Glomerular endothelial cell (primary cell): ENCODE measurements at places on chromosomes 3 and 15. TPM values are rescaled to one million over a fixed set of nuclear protein-coding genes. Genes with fewer than 3 reads are reported as not detected.

DNA sequence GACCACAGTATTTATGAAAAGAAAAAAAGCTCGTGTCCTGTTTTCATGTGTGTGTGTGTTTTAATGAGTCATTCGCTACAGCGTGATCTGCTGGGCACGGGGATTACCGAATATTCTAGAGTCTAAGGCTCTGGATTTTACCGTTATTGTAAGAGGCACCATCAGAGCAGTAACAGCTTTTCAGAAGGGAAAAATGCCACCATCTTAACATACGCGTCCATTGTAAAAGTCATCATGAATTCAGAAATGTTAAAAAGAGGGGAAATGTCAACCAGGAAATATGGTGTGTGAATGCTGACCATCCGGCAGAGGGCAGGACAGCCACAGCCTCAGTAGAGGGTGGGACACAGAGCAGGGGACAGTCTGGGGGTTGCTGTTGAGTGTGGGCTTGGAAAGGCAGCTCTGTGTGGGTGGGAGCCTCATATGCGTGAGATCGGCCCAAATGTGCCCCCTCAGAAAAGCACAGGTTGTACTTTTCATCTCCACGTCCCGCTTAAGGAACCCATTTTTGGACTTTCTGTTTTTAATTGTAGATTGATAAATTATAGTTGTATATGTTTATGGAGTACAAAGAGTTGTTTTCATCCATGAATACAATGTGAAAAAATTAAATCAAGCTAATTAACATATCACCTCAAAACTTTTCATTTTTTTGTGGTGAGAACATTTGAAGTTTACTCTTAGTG is 69.6 kb downstream of the ASB7 start:
- peak; percentile 4 for DNase-seq

GRCh38 chr15:60764408-60764963 is 285.5 kb upstream of the ICE2 start:
- DNase-seq = no peak

DNA sequence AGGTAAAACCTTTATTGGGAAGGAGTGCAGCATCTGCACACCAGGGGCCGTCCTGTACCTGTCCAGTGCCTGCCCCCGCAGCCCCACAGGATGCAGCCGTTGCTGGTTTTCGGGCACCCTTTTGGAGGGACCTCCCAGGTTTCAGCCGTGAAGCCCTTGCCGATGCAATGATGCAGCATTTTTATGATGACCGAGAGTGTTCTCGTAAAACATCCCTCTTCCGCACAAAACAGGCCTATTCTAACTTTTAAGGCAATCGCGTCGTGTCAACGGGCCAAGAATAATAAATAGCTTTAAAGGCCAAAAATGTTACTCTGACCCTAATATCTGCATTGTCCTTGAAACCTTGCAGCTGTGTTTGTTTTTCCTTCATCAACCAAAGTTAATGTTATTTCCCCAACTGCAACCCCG is 126.1 kb downstream of the LRRK1 start:
- no peak for DNase-seq

- DNase-seq = no peak
These were observed 10.6 kb downstream of the B4GALT4 start for GRCh38 chr3:119230071-119230470.

DNA sequence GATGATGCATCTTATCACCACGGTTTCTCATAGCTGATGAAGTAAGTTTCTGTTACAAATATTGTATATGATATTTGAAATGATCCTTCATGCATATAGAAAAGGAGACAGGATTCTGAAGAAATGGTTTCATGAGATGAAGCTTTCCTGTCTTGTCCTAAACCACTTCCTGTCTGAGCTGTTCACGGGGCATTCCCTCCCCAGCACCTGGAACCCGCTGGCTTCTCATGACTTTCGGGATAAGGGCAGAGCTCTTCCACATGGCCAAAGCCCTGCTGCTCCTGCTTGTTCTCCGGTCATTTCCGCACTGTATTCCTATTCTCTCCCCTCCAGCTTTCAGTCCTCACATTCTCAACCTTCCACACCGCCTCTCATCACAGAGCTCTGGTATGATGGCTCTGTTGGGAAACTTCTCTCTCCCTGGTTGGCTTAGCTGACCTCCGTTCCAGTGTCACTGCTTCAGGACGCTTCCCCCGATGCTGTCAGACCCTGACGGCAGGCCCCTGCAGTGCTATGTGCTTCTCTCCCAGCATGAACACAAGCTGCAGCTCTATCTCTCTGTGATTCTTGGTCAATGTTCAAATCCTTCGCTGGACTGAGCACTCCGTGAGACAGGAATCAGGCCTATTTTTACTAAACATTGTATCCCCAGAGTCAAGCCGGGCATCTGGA is 86.9 kb upstream of the HERC1 start:
- no peak for DNase-seq

GRCh38 chr3:71226565-71227269 is 356.8 kb downstream of the FOXP1 start:
- no peak for DNase-seq

GRCh38 chr3:143121241-143122088 is 1.9 kb downstream of the CHST2 start:
- DNase-seq = no peak

DNA sequence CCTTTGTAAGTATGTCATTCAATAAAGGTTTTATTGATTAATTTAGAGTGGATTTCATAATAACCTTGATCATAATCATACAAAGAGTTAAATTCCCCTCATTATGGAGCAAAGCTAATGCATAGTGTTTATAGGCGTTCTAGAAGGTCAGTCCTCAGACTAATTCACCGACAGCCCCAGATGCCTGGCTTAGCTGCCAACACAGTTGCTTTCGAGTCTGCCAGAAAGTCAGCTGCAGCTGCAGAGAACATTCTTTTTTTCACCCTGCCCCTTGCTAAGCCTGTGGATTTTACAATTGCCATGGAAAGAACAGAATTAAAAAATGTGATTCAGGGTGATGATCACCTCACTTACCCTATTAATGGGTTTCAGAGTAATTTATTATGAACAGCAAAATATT is 21.2 kb downstream of the CADM2 start:
- no peak for DNase-seq

DNA sequence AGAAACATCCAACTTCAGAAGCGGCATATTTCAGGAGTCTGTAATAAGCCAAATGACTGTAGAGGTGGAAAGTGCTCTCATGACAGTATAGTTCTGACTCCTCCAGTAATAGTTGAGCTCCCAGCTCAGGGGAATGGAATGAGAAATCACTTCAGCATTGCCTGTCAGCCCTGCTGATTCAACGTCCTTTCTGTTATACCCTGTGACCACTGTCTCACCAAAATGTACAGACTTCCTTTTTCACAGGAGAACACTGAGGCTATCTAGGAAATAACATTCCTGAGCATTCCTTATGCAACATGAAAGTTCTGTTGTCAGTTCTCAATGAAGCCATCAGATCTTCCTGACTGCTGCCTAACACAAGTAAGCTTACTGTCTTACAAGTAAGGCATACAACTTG is 284.5 kb upstream of the MME start:
- no peak for DNase-seq

- no peak for DNase-seq
These were observed 651 bp downstream of the UBA3 start for GRCh38 chr3:69079269-69080159.

- DNase-seq = no peak
These were observed 21.7 kb upstream of the ABHD10 start for GRCh38 chr3:111956995-111957734.

DNA sequence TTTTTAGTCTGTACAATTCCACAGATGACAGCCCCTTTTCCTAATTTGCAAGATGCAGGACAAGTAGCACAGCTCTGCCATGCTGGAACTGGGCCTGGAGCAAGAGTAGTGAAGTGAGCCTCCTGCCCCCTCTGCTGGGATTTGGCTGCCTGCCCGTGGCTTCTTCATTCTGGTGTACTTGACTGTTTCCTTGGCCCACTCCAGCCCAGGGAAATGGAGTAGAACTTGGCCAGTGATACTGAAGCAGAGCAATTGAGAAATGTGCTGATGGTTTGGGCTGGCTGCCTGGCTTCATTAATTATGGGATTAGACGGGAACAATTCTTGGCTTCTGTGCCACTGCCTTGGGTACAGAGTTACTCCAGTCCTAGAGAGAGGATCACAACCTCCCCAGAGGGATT is 2.8 kb downstream of the GPD1L start:
- no peak for DNase-seq

GRCh38 chr15:45743426-45744235 is 108.8 kb downstream of the SQOR start:
- DNase-seq = no peak

DNA sequence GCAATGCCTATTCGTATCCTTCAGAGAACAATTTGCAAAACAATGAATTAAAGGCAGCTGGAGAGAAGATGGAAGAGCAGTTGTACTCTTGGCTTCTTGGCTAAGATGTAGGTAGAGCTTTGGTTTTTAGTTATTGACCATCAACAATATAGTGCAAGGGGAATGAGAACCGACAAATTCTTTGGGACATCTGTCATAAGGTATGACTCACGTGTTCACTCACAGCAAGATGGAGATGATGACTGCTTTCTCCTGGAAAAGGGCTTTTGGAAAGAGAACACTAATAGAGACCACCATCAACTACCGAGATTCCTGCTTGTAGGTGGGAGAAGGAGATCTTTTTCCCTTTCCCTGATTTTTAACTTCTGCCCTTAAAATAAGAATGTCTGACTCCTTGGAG is 234.9 kb downstream of the NTRK3 start:
- DNase-seq = no peak

- no peak for DNase-seq
These were observed 28.1 kb downstream of the DCLK3 start for GRCh38 chr3:36736301-36736700.

- DNase-seq = no peak
These were observed 34.8 kb downstream of the KLF15 start for GRCh38 chr3:126322181-126322967.

GRCh38 chr3:52249683-52250082 is 4.1 kb downstream of the PPM1M start:
- DNase-seq = no peak

DNA sequence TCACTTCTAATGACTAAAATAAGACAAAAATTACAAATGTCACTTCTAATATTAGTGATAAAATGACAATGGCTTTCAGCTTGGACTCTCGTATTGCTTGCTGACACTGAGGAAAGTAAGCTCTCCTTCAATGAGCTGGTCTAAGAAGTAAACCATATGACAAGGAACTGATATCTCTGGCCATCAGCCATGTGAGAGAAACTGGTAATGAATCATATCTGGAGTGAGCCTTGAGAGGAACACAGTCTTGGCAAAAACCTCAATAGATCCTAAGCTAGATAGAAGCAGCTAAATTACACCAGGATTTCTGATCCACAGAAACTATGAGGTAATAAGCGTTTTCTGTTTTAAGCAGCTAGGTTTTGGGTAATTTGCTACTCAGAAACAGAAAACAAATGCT is 1575.1 kb downstream of the OTOL1 start:
- DNase-seq = no peak

- DNase-seq = no peak
These were observed 21.2 kb downstream of the RBP1 start for GRCh38 chr3:139518306-139518705.

GRCh38 chr15:67775250-67775649 is 50.1 kb upstream of the SKOR1 start:
- no peak for DNase-seq

DNA sequence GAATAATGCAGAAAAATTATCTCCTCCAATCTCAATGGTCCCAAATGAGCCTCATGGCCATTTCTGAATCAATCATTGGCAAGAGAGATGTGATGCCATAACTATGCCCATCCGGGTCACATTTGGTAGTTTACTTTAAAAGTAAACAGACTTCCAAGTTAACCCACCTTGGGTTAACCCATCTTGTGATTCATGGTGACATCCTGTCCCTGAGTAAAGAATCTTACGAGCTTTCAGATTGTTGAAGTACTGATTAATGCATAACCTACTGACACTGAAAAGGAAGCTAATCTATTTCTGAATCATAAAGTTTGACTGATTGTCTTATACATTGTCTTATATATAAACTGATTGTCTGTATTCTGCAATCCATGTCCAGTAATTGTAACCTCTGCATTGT is 467.2 kb upstream of the AGTR1 start:
- no peak for DNase-seq

DNA sequence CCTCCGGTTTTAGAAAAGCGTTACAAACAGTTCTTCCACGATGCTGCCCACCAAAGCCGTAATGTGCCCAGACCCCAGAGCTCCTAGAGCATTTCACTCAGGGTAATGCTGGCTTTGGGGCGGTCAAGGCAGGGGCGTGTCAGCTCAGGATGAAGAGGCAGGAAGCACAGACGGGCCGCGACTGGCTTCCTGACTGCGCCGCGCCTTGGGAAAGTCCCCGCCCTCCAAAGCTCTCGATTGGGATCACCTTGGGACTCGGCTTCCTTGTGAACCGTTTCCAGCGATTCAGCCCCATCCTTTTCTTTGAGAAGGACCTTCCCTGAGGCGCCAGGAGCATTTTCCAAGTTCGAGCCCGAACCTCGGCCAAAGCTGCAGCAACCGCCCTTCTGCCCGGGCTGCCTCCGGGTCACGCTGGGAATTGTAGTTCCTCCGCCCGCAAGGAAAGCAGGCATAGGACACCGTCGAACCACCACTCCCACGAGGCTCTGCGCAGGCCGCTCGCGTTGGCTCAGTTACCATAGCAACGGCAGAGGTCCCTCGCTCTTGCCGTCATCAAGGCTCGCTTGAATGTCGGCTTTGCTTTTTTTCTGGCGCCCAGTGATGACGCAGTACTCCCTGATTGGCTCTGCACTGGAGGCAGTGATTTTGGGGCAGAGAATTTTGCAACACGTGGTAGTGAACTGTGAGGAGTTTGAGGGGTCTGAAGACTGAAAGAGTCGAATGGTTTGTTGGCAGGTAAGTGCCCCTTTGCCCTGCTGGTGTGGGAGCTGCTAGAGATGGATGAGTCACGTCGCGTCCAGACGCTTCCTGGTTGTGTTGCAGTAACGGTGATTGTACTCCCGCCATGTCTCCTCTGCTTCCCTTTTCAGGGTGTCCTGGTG is at the start of the genes CCDC191 and QTRT2:
Gene CCDC191, minus strand, starts transcription at position 397 of the 881 bp plus-strand sequence. Its CDS starts 60 bp downstream, at position 337.
Gene QTRT2, plus strand, starts transcription at position 608 of the 881 bp plus-strand sequence. CDS start 8,521 bp downstream, outside the sequence.
- DNase-seq = peak; percentile 95

Gene TM4SF1
- total RNA-seq = 810 and 812 TPM in 2 replicates

Gene UBA7
- total RNA-seq = 46.2 and 79.4 TPM in 2 replicates

Gene ATP13A5
- total RNA-seq = not detected in 2 replicates

Gene GRK7
- not detected in 2 replicates for total RNA-seq

Gene CP
- total RNA-seq = 0.53 TPM in 1 of 2 replicates, not detected in the other

Gene LSMEM2
- total RNA-seq = not detected in 2 replicates

Gene POMGNT2
- 15.1 and 15.3 TPM in 2 replicates for total RNA-seq

Gene CTXN2
- total RNA-seq = not detected in 2 replicates

Gene PTH1R
- total RNA-seq = not detected in 2 replicates

Gene OIP5
- total RNA-seq = 2.5 and 2.9 TPM in 2 replicates

Gene AMIGO3
- total RNA-seq = 0.19 and 1.2 TPM in 2 replicates

Gene DPPA2
- total RNA-seq = not detected in 2 replicates

Gene CFAP100
- not detected in 2 replicates for total RNA-seq

Gene MUC4
- 0.12 TPM in 1 of 2 replicates, not detected in the other for total RNA-seq

Gene PRTG
- 8.6 and 11.9 TPM in 2 replicates for total RNA-seq

Gene USP4
- 24.2 and 36.1 TPM in 2 replicates for total RNA-seq

Gene ARGFX
- total RNA-seq = not detected in 2 replicates

Gene SAMMSON
- not detected in 2 replicates for total RNA-seq
